ENCODE measurements at places on chromosomes 13 and 19.

DNA sequence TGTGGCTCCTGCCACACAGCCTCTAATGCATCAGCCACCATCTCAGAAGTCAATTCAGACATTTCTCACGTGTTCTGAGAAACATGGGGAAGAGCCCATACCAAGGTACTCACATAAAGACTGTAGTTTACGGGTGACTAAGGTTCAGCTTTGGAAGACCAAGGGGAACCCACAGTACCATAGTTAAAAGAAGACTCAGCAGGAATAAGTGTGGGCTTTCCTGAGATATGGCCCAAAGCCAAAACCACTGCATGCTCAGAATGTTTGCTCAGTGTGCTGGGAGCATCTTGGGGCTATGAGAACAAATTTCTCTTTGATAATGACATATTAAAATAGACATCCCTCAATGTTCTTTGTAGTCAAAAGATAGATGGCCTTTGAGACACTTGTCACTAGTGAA lies 283.8 kb downstream of the DCT start:
- no peak for DNase-seq

- peak; percentile 29 for DNase-seq
Measured at GRCh38 chr19:510606-511100, 3.4 kb downstream of the TPGS1 start.

DNA sequence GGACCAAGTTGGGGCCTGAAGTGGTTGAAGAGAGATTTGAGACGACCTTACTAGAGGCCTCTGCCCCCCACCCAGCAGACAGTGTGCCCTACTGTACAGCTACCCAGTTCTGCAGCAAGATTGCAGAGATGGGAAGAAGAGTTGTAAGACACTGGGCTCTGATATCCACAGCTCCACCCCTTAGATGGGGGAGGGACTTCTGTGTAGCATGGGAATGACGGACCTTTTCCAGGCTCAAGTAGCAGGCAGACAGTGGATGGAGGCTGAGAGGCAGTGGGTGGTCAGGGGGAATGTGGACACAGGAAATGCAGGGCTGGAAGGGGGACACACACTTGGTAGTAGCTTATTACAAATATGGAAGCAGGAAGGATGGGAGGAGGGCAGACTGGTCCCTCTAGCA lies 13.0 kb downstream of the LRFN3 start:
- no peak for DNase-seq

GRCh38 chr13:112078216-112078615 lies 11.3 kb downstream of the SOX1 start:
- no peak for DNase-seq

GRCh38 chr13:93690139-93690538 lies 463.5 kb downstream of the GPC6 start:
- no peak for DNase-seq

GRCh38 chr19:53037101-53038097 lies 7.1 kb upstream of the ERVV-2 start:
- DNase-seq: no peak

GRCh38 chr13:111882351-111882750 lies 184.6 kb upstream of the SOX1 start:
- no peak for DNase-seq

- DNase-seq: no peak
Measured at GRCh38 chr13:98504029-98504351, 72.9 kb downstream of the STK24 start.

GRCh38 chr13:46031581-46032263 lies 20.8 kb downstream of the ZC3H13 start:
- no peak for DNase-seq

DNA sequence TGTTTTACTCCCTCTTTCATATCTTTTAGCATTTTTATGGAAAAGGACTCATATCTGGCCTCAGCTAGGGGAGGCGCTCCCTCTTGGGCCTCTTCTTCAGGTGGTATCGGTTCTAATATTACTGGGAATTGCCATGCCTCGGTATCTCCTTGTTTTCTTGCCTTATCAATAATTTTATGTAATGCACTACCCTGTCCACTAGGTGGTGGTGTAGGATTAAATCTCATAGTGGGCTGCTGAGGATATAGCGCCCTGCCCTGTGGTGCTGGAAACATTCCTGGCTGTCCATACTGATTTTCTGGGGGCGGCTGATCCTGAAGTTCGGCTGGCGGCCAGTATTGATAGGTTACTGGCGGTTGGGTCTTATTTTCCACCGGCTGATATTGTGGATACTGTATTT lies 35.8 kb downstream of the ZNF420 start:
- DNase-seq: no peak

DNA sequence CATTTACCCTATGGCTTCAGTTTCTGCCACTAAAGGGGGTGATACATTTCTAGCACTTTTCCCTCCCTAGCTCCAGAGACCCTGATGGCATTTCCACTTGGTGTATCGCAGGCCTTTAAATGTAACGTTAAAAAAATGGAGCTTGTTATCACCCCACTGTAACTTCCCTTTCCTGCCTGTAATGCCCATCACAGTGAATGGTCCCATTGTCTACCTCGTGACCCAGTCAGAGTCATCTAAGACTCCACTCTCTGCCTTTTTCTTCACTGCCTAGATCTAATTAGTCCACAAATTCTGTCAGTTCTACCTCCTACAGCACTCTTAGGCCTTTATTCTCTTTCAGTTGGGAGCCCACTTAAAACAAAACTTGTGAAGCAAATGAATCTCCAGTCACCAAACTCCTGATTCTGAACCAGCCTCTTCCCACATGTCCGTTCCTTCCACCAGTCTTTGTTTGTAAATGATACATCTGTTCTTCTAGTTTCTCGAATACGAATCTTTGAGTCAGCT lies 64.8 kb downstream of the NHLRC3 start:
- DNase-seq: no peak

- no peak for DNase-seq
Measured at GRCh38 chr13:96388598-96388997, 298.7 kb downstream of the HS6ST3 start.

- no peak for DNase-seq
Measured at GRCh38 chr19:48196321-48196763, 25.9 kb downstream of the ZSWIM9 start.
